NCI-H774 (cell line): ENCODE measurements at places on chromosomes 12 and 14.

DNA sequence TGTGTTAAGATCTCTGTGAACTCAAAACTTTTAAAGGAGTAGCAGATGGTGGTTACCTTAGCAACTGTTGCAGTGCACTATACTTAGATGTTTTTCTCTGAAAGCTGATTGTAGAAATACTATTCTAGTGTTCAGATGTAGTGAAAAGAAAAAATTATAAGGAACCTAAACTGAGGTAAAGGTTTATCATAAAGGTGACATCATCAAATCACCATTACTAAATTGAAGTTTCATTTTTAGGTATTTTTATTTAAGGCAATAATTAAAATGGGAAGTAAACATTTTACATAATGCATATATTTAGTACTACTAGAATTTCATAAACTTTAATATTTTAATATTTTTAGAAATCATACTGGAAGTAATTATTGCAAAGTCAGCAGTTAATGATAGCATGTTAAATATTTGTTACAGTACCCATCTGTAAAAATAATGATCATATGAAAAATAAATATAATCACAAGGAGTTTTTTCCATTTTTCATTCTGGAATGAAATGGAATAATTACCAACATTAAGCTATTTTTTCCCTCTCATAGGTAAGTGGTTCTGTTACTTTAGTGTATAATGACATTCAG lies 141.1 kb upstream of the NAV3 start:
- no peak for DNase-seq

DNA sequence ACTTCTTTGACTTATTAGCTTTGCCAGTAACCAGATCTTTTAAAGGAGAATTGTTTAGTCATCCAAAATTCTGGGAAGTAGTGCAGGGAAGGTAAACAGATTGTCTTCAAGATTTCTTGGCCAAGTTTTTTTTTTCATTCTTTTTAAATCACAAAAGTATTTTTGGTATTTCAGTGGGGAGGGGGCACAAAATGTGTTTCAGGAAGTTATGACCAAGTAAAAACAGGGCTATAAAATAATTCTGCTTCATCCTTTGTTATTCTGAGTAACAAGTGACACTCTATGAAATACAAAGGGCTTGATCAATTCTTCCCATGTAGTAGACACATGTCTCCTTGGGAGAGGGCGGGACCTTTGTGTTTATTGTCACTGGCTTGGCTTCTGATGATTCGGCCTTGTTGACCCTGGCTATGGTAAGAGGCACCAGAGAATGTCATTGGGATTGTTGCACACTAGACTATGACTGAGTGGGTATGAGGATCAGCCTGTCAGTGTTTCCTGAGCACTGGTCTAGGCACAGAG lies 55.4 kb downstream of the SUSD6 start:
- no peak for DNase-seq

DNA sequence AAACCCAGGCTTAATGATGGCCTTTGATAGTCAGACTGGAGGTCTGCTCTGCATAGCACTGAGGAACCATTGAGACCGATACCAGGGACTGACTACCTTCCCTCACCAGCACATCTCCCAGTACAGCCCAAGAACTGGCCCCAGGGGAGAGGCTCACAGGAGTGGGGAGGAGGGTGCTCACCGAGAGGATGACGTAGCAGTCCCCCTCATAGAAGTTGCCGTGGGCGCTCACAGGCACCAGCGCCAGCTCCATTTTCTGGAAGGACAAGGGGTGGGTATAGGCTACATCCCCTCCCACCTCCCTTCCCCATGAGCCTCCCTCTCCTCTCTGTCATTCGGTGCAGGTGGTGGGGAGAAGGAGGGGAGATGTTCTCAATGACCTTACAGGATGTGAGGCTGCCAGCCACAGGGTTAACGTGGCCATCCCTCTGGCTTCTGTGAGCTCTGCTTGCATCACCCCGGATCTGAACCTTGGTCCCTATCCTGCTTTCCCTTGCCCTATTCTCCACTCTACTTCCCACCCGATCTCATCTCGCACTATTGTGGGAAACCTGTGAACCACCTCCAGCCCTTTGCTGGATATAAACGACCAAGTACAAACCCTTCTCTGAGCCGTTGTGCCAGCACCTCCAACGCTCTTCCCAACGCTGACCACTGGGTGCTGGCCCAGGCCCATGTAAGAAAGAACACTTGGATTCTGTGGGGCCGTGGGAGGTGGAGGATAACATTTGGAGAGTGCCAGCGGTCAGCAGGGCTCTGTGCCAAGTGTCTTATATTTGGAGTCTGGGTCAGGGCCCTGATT lies 4.4 kb downstream of the AVIL start:
- no peak for DNase-seq

DNA sequence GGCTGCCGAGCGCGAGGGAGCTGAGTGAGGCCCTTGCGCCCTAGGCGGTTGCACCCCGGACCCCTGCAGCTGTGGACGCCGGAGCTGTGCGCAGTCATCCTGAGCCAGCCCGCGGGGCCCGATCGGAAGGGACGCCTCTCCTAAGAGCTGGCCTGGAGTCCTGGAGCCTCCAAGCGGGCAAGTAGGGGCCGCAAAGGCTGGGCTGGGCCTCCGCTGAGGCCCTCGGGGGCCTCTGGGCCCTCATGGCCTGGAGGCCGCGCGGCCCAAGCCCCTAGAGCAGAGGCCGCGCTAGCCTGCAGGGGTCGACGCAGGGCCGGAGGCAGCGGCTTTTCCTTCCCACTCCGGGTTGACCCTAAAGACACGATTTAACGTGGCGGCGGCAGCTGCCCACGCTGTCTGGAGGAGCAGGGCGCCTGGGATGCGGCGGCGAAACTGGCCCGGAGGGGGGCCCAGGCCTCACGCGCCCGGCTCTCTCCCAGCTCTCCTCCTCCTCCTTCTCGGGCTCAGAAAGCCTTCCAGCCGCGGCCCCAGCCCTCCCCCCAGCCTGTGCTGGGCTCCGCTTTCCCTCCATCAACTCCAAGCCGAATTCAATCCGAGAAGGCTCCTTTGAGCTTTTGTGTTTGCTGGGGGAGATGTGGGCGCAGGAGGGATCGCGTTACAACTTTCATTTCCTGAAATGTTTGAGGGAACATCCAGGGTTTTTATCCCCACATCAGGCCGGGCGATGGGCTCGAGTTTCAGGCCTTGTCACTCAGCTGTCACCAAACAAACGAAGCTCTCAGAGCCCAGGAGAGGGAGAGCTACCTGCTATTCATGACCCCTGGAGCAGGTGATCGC lies 11.6 kb downstream of the SIX1 start:
- DNase-seq = no peak

- no peak for DNase-seq
Measured at GRCh38 chr12:54384591-54385041, at the start of gene ZNF385A. Gene ZNF385A (minus strand): TSS chr12:54384733. CDS start chr12:54384514, 219 bp downstream.

GRCh38 chr14:65815127-65815526 lies 402.6 kb downstream of the FUT8 start:
- no peak for DNase-seq

GRCh38 chr12:11672256-11673191 lies 23.1 kb downstream of the ETV6 start:
- DNase-seq = no peak

DNA sequence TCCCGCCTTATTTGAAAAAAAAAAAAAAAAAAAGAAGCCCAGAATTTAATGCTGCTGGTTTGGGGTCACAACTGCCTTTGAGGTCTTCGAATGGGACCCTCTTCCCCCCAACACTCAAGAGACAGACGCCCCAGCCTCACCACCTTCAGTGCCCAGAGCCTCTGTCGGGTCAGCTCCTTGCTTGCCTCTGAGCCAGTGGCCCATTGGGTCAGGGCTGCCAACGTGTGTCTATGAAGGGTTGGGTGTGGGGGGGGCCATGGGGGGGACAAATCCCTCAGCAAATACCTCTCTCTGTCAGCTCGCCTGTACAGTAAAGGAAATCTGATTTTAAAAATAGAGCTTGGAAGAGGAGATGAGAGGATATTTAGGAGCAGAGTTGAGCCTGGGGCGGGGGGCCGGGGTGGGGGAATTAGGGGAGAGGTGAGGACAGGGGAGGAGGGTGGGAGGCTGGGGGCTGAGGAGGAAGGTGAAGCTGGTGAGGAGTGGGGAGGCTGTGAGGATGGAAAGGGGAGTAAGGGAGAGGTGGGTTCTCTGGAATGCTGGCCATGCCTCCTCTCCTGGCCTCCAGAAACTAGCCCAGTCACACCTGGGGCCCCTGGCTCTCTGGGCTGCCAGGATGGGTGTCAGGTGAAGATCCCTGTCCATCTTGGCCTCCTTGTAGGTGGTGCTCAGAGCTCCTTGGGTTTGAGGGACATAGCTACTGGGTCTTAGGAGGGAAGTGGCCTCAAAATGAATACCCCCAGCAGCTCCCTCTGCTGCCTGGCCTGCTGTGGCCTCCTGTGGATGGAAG lies 13.3 kb downstream of the RTL1 start:
- DNase-seq = no peak

DNA sequence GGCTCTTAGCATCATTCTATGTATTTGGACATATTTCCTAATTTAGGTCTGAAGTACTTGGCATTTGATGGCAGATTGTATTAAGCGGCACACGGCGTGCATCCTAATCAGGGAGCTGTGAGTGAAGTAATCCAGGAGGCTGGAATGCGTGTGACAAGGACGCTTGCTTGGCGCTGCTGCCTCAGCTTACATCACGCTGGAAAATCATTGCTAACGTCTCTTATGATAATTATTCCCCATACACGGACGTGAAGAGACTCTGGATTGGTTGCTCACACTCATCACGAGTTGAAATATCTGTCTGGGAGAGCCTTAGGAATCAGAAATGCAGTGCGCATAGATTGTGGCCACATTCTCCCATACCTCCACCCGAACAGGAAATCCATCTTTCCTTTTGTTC lies 85.3 kb downstream of the FBXW8 start:
- no peak for DNase-seq

- DNase-seq = no peak
Measured at GRCh38 chr12:88420457-88420856, 159.8 kb downstream of the KITLG start.

DNA sequence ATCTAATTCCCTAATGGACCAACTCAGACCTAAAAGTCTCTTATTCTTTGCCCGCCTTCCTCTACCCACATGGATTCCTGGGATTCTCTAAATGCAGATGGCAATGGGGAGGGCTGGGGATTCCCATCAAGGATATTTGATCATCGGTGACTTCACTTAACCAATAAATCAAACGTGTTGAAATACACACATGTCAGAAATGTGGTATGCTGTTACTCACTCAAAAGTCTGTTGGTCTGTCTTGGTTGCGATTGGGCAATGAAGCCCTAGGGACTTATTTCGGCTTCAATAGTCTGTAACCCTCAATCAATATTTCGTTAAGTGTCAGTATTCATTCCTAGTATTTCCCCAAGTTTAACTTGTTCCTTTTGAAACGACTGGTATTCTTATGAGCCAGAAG lies 117.2 kb upstream of the DIO3 start:
- DNase-seq = no peak

GRCh38 chr14:77212097-77212870 lies 30.7 kb downstream of the TMEM63C start:
- DNase-seq = no peak

DNA sequence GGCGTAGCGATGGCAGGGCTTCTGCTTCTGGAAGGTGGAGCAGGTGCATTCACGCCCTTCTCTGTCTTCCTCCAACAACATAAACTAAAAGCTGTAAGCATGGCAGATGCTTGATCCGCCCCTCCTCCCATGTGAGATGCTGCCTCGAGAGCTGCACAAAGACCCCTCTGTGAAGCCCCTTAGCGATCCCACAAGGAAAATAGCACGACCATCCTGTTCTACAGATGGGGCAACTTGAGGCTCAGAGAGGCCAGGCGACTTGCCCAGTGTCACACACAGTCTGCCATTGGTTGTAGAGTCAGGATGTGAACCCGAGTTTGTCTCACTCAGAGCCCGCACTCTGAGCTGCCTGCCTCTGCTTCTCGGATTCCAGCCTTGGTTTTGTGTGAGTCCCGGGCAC lies 144.4 kb downstream of the SCARB1 start:
- DNase-seq = no peak

DNA sequence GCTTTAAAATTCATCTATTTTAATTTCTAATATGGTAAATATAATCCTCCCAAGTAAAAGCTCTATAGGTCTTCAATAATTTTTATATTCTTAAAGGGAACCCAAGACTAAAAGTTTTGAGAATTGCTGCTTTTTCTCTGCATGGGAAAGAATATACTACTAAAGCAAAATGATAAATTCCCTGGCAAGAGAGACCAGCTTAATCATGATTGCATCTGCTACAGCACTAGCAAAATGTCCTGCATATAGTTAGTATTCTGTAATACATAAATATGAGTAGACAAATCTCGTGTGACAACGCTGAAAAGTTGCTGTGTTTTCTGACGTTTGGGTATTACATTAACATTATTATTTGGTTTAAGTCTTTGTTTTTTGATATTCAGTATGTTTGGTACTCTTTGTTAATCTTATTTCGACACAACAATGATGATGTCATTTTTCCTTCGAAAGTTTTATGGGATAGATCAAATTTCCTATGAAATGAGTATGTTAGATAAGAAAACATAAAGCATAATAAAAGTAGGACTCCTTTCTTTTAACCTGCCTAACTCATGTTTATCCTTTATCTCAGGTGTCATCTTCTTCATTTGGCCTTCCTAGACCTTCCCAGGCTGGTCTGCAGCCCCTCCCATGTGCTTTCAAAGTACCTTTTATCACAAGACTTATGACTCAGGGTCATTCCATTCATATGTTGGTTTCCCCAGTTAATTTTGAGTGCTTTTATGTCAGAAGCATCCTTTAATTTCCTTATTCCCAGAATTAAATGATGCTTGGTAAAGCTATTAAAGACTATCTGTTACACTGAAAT lies 321.9 kb downstream of the RAD51B start:
- no peak for DNase-seq

DNA sequence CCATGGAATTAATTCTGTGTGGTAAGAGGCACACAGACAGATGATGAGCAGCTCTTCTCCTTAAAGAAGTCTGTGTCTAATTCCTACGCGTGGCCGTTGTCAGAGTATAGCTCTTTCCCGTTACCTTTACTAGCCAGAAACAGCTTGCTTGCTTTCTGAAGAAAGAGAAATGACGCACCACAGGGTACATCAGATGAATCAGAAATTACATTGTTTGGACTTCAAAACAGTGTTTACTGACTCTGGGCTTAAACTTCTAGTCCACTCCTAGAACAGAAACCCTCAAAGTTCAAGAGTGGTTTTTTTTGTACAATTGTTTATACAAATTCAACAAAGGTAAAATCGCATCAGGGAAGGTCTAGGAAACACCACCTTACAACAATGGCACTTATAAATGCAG lies 29.0 kb downstream of the RNF34 start:
- DNase-seq = no peak

- no peak for DNase-seq
Measured at GRCh38 chr12:39227218-39227617, 215.7 kb downstream of the KIF21A start.

- DNase-seq = no peak
Measured at GRCh38 chr14:77605392-77605972, 11.0 kb downstream of the SPTLC2 start.

- no peak for DNase-seq
Measured at GRCh38 chr12:13851828-13852227, 129.6 kb downstream of the GRIN2B start.

GRCh38 chr14:99777951-99778350 lies 15.3 kb upstream of the EML1 start:
- DNase-seq = no peak
